ENCODE measurements at places on chromosomes 1 and 21.
A peak's percentile ranks its signal among the peaks of the same experiment; 100 is the strongest.

- no peak for DNase-seq
Measured at GRCh38 chr1:173467426-173467825, 9.7 kb upstream of the PRDX6 start.

- no peak for DNase-seq
Measured at GRCh38 chr1:232393010-232393409, 236.9 kb downstream of the SIPA1L2 start.

- DNase-seq = no peak
Measured at GRCh38 chr1:187110351-187110750, 281.6 kb downstream of the PLA2G4A start.

DNA sequence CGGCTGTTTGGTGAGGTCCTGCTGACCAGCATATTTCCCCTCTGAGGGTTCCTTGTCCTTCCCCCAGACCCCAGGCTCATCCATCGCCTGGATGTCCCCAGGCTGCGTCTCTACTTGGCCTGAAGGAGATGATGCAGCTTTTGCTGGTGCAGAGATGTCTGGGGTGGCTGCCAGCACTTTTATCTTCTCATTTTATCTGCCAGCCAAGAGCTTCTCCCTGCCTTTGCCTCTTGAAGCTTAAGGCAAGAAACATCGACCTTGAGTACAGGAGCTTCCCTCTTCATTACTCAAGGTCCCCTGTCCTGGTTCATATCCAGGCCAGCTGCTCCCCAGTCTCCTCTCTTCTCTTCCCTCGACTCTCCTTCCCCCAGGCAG is 9.2 kb upstream of the H6PD start:
- DNase-seq = no peak

DNA sequence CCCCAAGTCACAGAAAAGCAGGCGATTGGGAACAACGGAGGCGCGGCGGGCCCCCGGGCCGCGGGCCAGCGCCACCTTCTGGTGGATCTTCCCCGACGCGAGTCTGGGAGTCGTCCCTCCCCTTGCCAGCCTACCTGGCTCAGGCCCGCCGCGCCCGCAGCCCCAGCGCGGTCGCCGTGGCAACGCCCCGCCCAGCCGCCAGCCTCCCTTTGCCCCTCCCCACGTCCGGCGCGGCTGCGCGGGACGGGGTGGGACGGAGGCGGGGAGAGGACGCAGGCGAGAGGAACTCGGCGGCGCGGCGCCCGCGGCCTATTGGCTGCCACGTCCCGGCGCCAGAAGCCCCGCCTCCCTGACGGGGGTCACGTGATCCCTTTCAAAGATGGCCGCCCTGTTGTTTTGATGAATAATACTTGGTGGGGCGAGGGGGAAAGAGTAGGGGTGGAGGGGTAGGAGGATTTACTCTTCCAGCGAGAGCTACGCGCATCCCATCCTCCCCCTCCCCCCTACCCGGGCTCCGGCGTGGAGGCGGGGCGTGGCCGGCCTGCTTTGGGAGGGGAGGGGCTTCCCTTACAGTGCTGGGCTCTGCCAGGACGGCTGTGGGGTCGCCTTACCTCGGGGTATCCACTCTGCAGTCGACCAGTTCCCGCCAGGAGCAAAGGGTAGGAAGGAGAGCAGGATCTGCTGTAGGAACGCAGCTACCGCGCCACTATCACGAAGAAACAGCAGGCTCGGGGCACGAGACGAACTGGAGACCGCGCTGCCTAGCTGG is at the start of gene UBE4B:
Gene UBE4B, plus strand, starts transcription at position 369 of the 769 bp plus-strand sequence. CDS start 713 bp downstream, outside the sequence.
- peak; percentile 99 for DNase-seq

GRCh38 chr1:27816921-27817630 is 13.5 kb upstream of the PPP1R8 start:
- no peak for DNase-seq

- peak; percentile 84 for DNase-seq
Measured at GRCh38 chr1:150066838-150067183, 765 bp upstream of the VPS45 start.

- no peak for DNase-seq
Measured at GRCh38 chr1:94702442-94702815, 117.7 kb upstream of the SLC44A3 start.

- DNase-seq = no peak
Measured at GRCh38 chr1:214067853-214068703, 80.3 kb downstream of the PROX1 start.

GRCh38 chr1:156885314-156885713 is 8.2 kb upstream of the PEAR1 start:
- DNase-seq = no peak

DNA sequence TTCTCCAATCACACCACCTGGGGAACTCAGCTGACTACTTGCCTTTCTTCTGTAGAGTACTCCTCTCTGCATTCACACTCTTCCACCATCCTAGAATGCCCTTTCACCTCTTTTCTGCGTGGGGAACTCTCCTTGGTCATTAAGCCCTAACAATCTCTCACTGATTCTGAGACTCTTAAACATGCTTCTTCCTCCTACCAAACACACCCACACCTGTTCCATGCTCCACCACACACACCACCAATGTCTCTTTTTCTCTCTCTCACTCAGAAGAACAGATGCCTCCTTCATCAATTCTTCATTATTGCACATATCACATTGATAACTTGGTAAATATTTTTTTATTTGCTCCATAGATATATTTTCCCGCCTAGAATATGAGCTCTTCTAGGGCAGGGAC is 53.6 kb downstream of the WARS2 start:
- no peak for DNase-seq

GRCh38 chr1:21624571-21625389 is 44.4 kb downstream of the RAP1GAP start:
- DNase-seq = no peak

- DNase-seq = no peak
Measured at GRCh38 chr1:59908084-59908483, 18.5 kb downstream of the CYP2J2 start.

DNA sequence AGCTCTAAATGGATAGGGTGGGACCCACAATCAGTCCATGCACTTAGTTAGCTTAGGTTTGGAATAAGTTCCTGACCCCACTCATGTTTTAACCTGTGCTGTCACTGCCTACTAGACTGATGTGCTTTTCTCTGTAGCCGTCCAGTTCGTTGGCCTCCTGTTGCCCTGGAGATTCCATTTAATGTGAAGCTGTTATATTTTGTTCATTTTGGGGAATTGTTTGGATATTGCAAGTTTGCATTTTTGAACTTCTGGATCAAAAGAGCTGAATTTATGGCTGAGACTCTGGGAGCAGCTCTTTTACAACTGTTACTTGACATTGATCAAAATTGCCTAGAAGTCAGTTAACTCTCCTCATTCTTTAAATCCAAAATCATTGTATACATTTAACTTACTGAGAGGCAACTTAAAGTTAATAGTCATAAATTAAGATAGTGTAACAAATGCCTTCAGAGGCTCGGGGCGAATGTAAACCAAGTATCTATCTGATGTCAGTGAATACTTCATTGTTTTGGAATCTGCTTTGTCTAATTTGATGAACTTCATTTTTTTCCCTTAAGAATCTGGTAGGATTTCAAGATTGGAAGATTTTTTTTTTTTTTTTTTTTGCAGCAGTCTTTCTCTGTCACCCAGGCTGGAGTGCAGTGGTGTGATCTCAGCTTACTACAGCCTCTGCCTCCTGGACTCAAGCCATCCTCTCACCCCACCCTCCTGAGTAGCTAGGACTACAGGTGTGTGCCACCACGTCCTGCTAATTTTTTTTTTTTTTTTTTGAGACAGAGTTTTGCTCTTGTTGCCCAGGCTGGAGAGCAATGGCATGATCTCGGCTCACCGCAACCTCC is 38.1 kb downstream of the MIGA1 start:
- DNase-seq = no peak

DNA sequence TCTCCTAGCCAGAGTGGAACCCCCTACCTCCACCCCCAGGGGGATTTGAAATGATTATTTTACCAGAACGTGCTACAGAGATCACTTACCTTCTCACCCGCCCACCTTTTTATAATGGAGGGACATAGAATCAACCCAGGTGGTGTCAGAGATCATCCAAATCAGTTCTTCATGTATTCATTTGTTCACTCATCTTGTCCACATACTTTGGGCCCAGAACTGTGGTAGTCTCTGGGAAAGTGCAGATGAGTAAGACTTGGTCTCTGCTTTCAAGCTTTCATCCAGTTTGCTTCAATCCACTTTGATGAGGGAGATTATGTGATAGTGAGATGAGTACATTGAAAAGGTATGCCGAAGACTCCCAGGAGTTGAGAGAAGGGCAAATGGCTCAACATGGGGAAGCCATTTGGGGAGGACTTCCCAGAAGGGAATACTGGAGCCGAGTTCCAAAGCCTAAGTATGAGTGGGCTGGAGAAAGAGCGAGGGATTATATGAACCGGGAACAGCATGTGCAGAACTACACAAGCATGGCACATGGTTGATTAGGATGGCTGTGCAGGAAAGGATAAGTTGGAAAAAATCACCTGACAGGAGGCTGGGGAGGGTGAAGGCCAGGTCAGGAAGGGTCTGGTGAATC is 1.9 kb downstream of the FGGY start:
- DNase-seq = no peak

- no peak for DNase-seq
Measured at GRCh38 chr1:150151291-150152181, 1.8 kb downstream of the PLEKHO1 start.

GRCh38 chr1:20202166-20202565 is 15.8 kb upstream of the PLA2G2C start:
- no peak for DNase-seq

- no peak for DNase-seq
Measured at GRCh38 chr1:176857632-176858031, 306.9 kb downstream of the ASTN1 start.

DNA sequence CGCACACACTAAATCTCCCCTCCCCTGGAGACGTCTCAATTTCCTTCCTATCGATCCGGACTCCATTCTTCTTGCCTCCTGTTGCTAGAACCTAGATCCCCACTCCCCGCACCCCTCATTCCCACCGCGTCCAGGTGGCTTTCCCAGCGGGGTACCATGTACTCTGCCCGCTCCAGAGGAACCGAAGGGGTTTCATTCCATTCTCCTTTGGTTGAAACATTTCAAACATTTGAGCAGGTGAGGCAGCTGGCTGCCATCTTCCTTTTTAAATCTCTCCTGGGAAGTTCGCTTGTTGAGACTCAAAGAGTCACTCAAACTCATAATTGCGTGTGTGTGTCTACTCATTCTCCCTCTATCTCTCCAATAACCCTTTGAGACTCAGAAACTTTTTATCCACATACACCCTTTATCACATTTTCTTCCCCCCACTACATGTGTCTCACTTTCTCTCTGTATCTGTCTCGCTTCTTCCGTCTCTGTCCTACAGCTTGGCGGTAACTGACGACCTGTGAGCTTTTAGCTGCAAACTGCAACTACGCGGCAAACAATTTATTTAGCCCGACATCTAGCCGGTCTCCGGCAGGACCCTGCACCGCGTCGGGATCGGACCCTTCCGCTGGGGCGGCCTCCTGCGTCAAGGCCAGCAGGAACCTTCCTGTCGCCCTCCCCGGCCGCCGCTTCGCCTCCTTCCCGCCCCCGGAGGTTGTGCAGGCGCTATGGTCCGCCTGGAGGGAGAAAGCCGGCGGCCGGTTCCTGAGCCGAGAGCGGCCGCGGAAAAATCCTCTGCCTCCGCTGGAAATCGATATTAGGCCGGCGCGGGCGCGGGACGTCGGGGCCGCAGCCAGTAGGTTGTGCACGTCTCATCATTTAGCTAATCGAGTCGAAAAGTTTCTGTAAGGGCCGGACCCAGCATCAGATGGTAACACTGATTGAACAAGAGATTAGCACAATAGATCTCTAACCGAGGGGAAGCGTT is 3.0 kb upstream of the FOXD3 start:
- DNase-seq = no peak

GRCh38 chr1:165634154-165634921 is 3.3 kb downstream of the MGST3 start:
- DNase-seq = no peak

DNA sequence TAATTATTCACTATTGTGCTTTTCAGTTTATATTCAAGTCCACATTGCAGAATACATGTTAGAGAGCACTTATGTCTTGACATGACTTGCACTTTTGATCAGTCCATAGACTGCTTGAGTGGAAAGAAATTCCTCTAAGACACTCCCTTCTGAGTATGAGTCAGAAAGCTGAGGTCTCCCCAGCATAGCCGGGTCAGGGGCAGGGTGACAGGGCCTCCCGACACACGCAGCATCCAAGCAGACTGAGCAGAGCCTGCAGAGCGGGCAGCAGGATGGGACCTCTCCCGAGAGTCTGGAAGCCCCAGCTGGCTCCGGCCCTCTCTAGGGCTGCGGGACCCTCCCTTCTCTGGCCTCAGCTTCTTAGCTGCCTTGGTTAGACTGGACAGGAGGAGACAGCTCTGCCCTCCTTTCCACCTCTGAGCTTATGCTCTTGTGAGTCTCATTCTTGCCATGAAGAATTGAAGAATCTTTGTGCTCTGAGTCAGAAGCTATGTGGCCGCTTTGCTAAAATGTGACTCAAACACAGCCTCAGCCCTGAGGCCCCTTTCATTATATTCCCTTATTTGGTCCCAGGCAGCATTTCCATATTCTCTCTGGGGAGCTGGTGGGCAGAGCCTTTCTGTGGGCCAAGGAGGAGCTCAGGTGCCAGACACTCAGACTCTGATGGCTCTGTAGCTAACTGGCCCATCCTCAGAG is 11.2 kb upstream of the CAPN2 start:
- peak; percentile 85 for DNase-seq

DNA sequence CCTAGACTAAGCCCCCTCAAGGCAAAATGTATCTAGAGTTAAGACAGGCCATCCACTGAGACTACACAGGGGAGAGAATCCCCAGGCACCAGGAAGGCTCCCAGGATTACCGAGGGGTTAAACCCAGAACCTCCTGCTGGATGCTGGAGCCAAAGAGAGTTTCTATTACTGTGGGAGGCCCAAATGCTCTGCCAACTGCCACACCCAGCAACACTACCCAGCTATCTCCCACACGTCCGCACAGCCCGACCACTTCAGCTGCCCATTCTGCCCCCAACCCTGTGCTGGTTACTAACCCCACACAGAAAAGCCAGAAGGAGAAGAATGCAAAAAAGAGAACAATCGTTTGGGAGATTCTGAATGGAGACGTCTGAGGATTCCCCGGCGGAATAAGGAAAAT is 63.6 kb downstream of the CD46 start:
- DNase-seq = no peak

- DNase-seq = no peak
Measured at GRCh38 chr21:43352568-43353281, 74.2 kb downstream of the SIK1 start.

GRCh38 chr1:56576880-56577405 is 2.4 kb downstream of the PLPP3 start:
- DNase-seq = no peak

GRCh38 chr1:39635205-39635870 is 4.1 kb downstream of the HEYL start:
- no peak for DNase-seq

DNA sequence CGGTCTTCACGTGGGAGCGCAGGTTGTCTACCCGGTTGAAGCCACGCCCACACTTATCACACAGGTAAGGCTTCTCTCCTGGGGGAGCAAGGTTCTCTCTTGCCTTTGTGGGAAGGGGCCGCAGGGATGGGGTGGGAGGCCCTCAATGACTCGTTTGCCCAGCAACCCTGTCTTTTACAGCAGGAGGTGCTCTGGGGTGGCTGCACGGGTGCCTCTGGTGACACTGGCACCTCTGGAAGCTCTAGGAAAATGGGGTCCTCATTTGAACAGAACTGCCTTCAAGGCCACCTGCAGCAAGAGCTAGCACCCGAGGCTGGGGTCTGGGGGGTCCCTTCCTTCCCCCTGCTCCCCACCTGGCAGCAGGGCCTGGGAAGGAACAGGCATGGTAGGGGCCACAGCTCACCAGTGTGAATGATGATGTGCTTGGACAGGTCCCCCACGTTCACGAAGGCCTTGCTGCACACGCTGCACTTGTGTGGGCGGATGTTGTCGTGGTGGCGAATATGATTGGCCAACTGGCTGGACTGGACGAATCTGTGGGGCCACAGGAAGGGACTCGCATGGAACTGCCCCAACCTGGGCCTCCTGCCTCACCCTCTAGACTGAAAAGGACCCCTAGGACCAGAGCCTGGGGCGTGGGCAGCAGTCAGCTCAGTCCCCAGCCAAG is 33.1 kb downstream of the ZBTB17 start:
- no peak for DNase-seq

Data from aorta (tissue), 5 donors.